ENCODE measurements at places on chromosomes 13 and 19.

- no peak for DNase-seq
Measured at GRCh38 chr13:52797176-52797575, 51.3 kb downstream of the PCDH8 start.

GRCh38 chr19:45234089-45234869 is 10.9 kb downstream of the EXOC3L2 start:
- DNase-seq: no peak

- DNase-seq: no peak
Measured at GRCh38 chr13:35888457-35888883, 242.7 kb downstream of the DCLK1 start.

DNA sequence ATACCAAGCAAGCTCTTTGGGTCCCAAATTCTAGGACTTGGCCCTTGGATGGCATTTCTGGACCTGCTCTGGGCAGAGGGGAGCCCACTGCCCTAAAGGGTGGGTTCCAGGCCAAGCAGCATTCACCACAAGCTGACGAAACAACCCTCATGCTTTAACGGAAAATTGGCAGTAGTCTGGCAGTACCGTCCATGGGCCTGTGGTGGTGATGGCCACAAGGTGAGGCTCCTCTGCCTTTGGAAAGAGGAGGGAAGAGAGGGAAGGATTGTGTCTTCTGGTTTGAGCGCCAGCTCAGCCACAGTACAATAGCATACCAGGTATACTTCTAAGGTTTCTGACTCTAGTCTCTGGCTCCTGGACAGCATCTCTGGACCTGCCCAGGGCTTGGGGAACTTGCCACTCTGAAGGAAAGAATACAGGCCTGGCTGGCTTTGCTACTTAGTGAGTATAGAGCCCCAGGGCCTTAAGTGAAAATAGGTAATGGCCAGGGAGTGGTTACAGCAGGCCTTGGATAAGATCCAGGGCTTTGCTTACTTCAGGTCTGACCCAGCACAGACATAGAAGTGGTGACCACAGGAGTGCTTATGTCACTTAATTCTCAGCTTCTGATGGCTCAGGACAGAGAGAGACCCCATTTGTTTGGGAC is 595.5 kb downstream of the LMO7 start:
- DNase-seq: no peak

DNA sequence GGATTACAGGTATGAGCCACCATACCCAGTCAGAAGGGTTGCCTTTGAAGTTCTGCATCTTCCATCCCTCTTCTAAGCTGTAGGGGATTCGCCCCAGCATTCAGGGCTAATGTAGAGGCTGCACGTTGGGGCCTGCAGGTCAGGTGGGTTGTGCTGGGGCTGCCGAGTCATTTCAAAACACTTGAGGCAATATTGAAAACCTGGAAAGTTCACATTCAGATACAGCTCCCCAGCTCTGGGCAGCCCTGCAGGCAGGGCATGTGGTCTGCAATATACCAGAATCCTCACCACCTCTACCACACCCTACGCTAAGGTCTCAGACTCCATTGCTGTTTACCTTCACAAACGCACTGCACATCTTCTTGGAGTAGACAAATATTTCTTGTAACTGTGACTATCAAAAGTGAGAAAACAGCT is 24.6 kb downstream of the CCNE1 start:
- DNase-seq: no peak

GRCh38 chr13:98536729-98537128 is 40.2 kb downstream of the STK24 start:
- no peak for DNase-seq

DNA sequence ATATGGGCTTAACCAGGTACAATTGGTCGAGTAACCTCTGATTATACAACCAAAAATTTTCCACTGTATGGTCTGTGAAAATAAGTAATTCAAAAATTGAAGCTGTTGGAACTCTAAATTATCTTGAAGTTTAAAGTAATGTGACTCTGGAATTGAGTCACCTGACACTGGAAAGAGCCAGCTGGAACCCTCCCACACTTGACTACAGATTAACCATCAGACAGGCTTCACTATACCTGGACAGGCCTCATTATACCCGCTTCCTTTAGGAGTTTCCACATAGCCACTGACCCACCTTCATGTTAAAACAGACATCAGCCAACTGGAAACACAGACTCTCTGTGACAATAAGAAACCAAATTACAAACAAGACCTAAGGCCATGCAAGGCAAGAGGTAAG is 1.3 kb downstream of the ZNF433 start:
- DNase-seq: no peak

GRCh38 chr13:73956795-73957408 is 177.3 kb downstream of the KLF12 start:
- DNase-seq: no peak

GRCh38 chr19:34772697-34773554 is at the start of gene ZNF599:
TSS of gene ZNF599 (minus strand) at chr19:34773215. CDS start at chr19:34772841, 374 bp downstream.
- DNase-seq: peak; percentile 82

DNA sequence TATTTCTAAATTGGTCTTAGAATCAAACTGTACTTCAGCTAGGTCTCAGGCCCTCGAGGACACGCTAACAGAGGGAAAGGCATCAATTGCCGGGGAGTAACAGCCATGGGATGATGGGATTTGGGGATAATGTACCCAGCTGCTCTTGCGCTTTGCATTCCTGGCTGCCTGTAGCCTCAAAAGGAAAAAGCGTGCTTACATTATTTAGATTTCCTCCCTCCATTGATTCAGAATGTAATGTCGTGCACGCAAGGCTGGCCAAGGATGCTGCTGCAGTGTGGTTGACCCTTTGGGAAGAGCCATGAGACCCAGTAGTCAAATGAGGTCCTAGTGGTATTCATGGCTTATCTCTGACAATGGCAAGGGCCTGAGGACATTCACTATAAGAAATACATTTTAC is 95.1 kb downstream of the SLC7A1 start:
- DNase-seq: no peak

DNA sequence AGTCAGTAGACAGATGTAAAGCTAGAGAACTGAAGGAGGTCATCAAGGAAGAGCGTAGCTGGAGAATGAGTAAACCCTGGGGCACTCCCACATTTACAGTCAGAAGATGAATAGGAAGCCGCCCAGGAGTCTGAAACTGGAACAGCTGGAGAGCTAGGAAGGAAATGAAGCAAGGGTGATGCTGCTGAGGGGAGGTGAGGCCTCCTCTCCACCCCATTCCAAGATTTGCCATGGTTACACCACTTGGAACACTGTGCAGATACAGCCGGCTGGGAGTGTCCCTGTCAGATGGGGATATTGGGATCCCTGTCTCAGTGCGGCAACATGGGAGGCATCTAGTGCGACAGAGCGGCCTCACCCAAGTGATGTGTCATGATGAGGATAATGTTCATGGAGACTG is 51.8 kb upstream of the GPI start:
- DNase-seq: no peak

- no peak for DNase-seq
Measured at GRCh38 chr19:29533578-29534544, 8.1 kb downstream of the VSTM2B start.

- no peak for DNase-seq
Measured at GRCh38 chr19:45249261-45250033, 1.6 kb upstream of the MARK4 start.

DNA sequence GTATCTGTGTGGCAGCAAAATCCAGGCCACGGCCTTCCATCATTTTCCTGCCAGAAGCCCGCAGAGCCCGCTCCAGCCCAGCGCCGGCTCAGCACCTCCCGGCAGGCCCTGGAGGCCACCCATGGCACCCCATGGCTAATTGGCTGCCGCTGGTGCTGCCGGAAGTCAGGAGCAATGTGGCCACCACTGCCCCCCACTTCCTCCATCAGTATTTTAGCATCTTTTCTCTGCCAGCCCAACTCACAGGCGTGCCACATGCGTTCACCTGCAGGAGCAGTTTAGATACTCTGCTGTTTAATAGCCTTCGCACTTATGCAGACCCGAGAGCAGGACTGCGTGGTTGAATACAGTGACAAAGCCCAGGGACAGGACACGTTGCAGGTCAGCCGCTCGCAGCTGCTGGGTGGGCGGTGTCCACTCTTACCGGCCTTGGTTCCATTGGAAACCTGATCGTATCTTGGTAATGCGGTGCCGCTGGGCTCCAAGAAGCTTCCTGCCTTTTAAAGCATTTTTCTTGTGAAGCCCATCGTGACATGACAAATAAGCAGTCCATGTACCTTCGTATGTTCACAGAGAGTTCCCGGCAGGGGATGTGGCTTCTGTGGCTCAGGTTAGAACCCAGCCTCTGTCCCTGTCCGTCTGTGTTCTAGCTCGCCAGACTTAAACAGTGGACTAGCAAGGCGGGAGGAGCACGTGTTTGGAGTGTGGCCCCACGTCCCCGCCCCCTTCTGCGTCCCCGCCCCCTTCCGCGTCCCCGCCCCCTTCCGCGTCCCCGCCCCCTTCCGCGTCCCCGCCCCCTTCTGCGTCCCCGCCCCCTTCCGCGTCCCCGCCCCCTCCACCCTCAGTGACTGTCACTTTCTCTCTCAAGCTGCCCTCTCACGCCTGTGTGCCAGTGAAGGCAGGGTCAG is 162.0 kb upstream of the SOX1 start:
- DNase-seq: no peak

DNA sequence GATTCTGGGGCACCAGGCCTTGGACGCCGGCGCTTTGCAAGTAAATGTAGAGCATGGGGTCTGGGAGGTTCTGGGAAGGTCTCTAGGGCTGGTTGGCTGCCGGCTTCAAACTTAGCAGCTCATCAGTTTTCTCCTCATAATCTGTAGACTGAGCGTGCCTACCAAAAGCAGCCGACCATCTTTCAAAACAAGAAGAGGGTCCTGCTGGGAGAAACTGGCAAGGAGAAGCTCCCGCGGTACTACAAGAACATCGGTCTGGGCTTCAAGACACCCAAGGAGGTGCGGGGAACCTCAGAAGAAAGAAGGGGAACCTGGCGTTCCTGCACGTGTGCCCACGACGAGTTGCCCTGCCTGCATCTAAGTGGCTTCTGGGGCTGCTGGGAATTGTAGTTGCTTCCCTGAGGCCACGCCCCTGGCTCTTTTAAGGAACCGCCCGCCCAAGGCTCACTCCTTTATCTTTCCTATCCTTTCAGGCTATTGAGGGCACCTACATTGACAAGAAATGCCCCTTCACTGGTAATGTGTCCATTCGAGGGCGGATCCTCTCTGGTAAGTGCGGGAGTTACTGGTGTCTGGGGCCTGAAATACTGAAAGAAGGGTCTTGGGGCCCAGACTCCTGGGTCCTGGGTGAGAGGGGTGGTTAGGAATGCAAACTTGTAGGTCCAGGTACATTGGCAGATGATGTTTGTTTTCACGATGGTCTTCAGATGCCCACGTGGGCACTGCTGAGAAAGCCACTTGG is 984 bp downstream of the RPS11 start:
- DNase-seq: no peak

GRCh38 chr19:11580116-11580515 is 2.7 kb upstream of the ACP5 start:
- no peak for DNase-seq

DNA sequence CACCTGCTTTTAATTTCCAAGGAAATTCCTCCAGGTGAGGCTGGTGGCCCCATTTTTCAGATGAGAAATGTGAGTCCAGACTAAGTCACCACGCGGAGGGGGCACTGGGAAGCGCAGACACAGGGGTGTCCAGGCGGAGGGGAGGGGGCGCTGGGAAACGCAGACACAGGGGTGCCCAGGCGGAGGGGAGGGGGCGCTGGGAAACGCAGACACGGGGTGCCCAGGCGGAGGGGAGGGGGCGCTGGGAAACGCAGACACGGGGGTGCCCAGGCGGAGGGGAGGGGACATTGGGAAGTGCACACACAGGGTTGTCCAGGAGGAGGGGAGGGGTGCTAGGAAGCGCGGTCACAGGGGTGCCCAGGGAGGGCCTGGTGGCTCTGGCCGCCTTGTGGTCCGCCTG is 3.5 kb downstream of the GRK1 start:
- DNase-seq: no peak

DNA sequence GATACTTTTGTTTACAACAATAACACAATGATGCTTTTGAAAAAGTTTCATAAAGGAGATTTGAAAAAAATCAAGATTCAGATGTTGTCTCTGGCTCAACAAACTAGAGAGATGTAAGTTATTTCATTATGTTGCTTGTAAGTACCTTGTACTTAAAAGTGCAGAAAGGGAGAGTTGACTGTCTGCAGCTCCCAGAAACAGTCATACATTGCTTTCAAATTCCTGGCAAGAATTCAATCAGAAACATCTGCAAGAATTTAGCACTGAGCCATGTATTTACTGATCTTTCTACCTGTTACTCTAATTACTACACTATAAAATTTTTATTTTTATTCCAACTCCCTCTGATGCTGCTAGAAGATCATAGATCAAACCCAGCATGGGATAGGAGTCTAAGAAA is 1261.3 kb upstream of the SPRY2 start:
- no peak for DNase-seq

DNA sequence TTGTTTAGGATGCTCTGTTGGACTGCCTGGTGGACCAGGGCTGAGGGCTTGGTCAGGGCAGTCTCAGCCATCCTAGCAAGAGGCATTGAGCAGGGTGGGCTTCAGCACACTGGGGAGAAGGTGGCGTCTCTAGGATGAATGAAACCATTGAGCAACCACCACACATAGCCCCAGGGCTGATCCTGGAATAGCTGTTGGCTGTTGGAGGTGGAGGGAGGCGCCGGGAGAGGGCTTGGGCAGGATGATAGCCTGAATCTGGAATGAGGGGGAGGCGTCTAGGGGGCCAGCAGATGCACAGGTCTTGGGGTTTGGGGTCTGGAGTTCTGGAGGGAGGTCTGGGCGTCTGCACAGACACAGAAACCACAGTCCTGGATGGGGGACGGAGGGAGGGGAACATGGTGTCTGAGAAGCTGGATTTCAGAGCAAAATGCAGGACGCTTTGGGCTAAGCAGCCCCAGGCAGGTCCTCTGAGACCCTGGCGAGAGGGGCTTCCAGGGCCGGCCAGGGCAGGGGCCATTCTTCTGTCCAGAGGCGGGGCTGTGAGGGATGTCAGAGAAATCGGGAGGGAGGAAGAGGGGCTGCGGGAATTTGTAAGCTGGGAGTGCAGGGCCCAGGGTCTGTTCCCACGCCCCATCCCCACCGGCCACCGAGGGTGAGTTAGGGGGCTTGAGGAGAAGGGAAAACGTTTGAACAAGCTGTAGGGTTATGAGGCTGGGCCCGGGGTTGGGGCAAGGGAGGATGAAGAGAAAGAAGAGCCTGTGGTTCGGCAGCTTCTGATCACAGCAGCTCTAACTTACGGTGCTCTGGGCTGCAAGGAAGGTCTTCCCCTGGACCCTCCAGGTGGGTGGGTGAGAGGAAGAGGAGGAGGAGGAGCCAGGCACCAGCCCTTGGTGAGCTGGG is 5.2 kb downstream of the TRAPPC5 start:
- DNase-seq: no peak

- DNase-seq: no peak
Measured at GRCh38 chr19:29881386-29881785, 60.7 kb upstream of the URI1 start.

All from nucleus accumbens (tissue), 56 donors.